ENCODE measurements at places on chromosomes 5 and 9.

GRCh38 chr9:90016272-90016671 lies 411.5 kb downstream of the GADD45G start:
- no peak for DNase-seq

- no peak for DNase-seq
Measured at GRCh38 chr5:73028991-73029595, 73.3 kb downstream of the FCHO2 start.

- no peak for DNase-seq
Measured at GRCh38 chr5:9726931-9727330, 96.8 kb upstream of the TAS2R1 start.

- no peak for DNase-seq
Measured at GRCh38 chr5:172494630-172495505, 40.5 kb upstream of the SH3PXD2B start.

GRCh38 chr9:127776195-127776923 lies 2.1 kb downstream of the SH2D3C start:
- DNase-seq = no peak

- DNase-seq = no peak
Measured at GRCh38 chr5:135901633-135902032, 6.0 kb upstream of the IL9 start.

DNA sequence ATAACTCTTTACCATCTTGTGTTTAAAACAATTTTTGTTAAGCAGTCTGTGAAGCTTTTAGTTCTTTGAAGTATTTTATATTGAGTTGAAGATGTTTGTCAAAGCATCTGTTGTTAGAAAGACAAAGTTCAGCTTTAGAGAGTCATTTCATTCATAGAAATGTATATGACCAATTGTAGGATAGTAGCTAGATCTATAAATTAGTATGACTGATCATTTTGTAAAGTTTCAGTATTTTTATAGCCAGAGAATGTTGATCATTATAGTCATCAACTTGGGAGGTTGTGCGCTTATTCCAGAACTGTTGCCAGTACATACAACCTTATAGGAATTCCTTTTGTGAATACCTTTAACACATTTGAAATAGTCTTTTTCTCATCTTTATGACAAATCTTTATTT lies 5.2 kb downstream of the NIPBL start:
- no peak for DNase-seq

- no peak for DNase-seq
Measured at GRCh38 chr5:33737697-33738096, 154.1 kb downstream of the ADAMTS12 start.

DNA sequence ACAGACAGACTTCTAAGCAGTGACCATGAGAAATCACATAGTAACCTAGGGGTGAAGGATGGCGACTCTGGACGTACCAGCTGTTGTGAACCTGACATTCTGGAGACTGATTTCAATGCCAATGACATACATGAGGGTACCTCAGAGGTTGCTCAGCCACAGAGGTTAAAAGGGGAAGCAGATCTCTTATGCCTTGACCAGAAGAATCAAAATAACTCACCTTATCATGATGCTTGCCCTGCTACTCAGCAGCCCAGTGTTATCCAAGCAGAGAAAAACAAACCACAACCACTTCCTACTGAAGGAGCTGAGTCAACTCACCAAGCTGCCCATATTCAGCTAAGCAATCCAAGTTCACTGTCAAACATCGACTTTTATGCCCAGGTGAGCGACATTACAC lies 38.0 kb upstream of the CCDC152 start:
- no peak for DNase-seq

DNA sequence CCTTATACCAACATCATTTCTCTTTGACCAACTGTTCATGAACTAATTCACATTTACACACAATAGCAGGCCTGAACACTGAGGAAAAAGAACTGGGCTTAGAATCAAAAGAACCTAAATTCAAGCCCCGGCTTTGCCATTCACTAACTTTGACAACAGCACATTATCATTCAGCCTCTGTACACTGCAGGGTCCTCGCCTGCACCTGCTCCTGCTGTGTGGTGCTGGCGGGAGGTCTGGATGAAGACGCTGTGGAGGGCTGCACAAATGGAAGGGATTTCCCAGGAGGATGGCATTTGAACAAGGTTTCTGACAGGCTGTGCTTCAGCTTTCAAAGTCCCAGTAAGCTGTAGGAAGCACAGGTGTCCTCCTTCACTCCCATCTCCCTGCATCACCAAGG lies 151.2 kb downstream of the ZDHHC21 start:
- no peak for DNase-seq

- peak; percentile 48 for DNase-seq
Measured at GRCh38 chr5:170183816-170184687, 48.7 kb upstream of the C5orf58 start.

DNA sequence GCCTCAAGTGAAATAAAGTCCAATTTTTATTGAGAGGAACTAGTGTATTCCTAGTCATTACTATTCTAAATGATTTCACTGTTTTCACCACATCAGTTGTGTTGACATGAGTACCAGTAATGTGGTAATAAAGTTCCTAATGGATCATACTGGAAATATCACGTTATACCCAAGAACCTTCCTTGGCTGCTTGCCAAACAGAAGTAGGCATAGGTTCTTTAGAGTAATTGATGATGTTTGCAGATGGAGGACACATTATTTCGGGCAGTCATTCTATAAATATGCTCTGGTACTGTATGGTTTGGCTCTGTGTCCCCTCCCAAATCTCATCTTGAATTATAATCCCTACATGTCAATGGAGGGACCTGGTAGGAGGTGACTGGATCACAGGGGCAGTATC lies 15.1 kb downstream of the SNCAIP start:
- DNase-seq = no peak

DNA sequence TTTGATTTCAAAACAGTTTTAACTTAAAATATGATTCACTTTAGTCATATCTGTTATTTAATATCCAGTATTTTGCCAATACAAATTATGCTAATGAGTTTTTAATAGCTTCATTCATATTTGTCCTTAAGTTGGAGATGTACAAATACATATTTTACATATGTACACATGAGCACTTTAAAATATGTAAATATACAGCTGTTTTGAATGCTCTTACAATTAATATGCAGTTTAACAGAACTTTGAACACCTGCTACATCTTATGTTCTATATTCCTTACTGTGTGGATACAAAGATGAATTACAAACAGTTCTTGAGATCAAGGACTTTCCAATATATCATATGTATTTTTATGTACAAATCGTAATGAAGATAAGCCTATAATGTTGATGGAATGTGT lies 74.0 kb downstream of the CHSY3 start:
- DNase-seq = no peak

DNA sequence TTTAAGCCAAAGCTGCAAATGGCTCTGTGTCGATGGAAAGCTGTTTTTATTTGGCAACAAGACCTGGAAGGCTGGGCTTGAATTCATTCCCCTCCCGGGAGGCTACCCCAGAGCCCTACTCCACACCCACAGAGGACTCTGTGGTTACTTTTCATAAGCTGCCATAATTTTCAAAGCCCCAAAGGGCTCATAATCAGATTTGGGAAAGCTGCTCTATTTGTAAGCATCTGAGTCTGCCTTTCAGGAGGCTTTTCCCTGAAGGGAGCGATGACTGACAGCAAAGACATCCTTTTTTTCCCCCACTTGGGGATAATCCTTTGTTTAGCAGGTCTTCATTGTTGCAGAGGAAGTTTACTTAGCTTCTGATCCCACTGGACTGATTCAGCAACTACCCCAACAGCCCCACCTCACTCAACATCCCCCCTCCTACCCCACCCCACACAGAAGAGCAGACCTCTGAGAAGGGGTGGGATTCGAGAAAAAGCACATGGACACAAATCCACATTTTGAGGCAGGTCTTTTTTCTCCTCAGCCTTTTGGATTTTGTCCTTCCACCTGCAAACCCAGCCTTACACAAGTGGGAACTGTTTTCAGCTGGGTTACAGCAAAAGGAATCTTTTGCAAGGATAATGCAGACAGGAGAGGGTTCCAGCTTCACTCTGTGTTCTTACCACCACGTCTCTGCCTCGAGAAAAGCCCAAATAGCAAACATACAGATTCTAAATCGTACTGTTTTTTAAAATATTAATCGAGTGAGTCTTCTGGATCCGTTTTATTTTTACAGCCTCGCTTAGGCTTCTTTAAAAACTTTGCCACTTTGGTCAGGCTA lies 244.4 kb upstream of the TUT7 start:
- DNase-seq = no peak

GRCh38 chr9:117081641-117082317 lies 333.1 kb downstream of the ASTN2 start:
- no peak for DNase-seq

- no peak for DNase-seq
Measured at GRCh38 chr9:133113949-133114885, 6.8 kb downstream of the RALGDS start.

DNA sequence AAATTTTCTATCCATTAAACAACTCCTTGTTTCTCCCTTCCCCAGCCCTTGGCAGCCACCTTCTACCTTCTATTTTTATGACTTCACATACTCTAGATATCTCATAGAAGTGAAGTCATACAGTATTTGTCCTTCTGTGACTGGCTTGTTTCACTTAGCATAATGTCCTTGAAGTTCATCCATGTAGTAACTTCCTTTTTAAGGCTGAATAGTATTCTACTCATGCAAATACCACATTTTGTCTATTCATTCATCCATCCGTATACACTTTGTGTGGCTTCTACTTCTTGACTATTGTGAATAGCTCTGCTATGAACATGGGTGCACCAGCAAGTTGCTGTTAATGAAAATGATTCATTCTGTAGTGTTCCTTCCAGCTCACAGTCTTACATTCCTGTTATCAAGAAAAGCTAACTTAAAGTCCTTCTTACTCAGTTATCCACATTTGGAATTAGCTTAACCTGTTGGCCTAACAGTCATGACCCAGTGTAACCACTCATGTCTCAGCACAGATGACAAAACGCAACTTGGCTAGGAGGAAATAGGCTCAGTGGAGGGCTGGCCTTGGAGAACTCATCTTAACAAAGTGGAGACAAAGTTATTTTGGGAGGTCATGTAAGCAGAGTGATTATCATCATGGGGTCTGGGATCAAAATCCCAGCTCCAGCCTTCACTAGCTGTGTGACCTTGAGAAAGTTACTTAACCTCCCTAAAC lies 129.7 kb upstream of the MAP3K1 start:
- no peak for DNase-seq

GRCh38 chr9:91192381-91193086 lies 169.2 kb downstream of the AUH start:
- DNase-seq = no peak

- no peak for DNase-seq
Measured at GRCh38 chr5:150042459-150042858, 41.9 kb downstream of the HMGXB3 start.

DNA sequence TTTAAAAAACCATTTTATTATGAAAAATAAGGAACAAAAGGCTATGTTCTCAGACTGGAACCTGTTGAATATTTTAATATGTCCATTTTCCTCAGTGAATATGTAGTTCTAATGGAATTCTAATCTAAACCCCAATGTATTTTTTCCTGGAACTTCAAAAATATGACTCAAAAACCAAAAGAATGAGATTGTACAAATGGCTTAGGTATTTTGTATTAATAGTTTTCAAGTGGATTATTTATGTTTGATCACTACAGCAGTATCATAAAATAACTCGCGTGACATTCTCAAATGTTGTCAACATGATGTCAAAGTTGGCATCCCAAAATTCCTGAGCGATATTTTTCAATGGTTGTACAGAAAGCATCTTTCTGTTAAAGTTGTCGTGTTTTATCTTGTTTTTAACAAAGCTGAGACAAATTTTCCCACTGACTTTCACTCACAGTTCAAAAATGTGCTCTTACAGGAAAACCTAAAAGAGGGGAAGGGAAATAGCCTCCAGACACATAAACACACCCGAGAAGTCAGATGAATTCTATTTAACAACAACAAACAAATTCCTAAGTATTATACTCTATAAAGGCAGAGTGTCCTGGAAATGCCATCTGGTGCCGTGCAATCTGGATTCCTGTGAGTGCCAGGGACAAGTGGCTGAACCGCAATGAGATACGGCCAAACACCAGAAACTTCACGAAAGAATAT lies 68.1 kb upstream of the TAS2R1 start:
- no peak for DNase-seq

- no peak for DNase-seq
Measured at GRCh38 chr9:3027210-3027609, 183.3 kb upstream of the PUM3 start.

DNA sequence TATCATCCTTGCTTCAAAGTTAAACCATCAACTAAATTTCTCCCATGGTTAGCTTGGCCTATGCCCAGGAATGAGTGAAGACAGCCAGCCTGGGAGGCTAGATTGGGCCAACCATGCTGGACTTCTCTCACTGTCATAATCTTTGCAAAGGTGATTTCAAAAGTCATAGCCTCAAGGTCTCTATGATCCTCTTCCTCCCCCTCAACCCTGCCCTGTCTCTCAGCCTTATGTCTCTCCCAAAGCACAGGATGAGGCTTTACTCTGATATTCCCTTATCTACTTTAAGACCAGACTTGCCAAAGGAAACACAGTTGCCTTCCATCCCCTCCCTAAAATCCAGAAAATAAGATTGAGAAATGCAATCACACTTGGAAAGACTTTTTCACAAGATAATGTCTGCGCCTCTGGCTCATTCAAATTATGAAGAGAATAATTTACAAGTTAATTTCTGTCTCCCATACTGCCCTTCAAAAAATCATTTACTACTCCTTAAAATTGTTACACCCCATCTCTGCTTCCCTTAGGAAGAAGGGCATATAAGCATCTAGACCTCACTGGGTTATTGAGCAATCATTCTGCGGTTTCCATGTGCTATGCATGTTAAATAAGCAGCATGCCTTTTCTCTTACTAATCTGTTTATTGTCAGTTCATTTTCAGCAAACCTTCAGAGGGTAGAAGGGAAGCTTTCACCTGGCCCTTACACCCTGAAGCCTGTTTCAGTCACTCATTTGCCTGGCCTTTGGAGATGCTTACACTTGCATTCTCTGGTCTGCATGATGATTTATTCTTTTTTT lies 113.8 kb upstream of the ANKRD55 start:
- no peak for DNase-seq

DNA sequence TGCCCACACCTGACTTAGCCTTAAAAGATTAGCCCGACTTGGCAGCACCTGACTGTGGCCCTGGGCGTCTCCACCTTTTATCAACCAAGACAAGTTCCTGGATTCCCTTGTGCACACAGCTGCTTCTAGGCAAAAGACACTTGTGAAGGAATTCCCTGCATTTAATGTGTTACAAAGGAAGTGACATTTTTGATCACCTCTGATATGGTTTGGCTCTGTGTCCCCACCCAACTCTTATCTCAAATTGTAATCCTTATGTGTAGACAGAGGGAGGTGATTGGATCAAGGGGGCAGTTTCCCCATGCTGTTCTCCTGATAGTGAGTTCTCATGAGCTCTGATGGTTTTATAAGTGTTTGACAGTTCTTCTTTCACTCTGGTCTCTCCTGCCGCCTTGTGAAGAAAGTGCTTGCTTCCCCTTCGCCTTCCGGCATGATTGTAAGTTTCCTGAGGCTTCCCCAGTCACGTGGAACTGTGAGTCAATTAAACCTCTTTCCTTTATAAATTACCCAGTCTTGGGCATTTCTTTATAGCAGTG lies 2.6 kb upstream of the CPEB4 start:
- DNase-seq = no peak

- DNase-seq = no peak
Measured at GRCh38 chr9:93258818-93259489, 75.0 kb downstream of the WNK2 start.
